MG63 (cell line): ENCODE measurements at places on chromosomes 3 and 15. TPM values are rescaled to one million over a fixed set of nuclear protein-coding genes. Genes with fewer than 3 reads are reported as not detected.

Gene CHST14
- 12.4 and 12.5 TPM in 2 replicates for total RNA-seq

Gene PLIN1
- 0.13 and 0.17 TPM in 2 replicates for total RNA-seq

Gene RASGRF1
- total RNA-seq, result not detected in 2 replicates

Gene TERC
- total RNA-seq, result 149 and 154 TPM in 2 replicates

Gene FILIP1L
- 19.9 and 31.5 TPM in 2 replicates for total RNA-seq

Gene ISLR
- not detected in 2 replicates for total RNA-seq

DNA sequence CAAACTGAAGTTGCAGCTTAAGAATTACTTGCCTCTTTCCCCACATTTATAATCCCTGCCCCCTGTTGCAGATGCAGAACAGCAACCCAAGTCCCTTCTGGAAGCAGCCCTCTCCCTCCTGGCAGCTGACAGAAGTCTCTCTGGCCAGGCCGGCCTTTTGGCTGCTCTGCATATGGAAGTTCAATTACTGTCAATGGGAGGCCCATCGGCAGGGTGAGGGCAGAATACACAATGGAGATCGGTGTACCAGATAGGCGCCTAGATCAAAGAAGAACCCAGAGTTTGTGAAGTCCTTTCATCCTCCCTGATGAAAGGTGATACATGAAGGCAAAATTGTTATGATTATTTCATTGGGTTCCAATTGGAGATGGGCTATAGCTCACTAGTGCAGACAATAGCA lies 327.9 kb upstream of the CTNNB1 start:
- DNase-seq, result no peak

DNA sequence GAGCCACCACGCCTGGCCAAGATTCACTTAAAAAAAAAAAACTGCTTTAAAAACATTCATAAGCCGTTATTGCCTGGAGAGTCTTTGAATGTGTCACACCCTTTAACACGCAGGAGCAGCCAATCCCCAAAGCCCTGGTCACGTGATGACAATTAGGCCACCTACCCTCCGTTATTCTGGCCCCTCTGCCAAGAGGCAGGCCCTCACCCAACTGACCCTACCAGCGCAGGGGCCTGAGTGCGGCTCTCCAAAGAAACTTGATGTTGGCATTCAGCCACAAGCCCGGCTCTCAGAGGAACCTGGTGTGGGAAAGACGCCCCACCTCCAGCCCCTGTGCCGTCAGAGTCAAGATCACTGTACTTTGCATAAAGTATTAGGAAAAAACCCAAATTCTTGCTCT lies 11.6 kb upstream of the MUC4 start:
- DNase-seq, result no peak

DNA sequence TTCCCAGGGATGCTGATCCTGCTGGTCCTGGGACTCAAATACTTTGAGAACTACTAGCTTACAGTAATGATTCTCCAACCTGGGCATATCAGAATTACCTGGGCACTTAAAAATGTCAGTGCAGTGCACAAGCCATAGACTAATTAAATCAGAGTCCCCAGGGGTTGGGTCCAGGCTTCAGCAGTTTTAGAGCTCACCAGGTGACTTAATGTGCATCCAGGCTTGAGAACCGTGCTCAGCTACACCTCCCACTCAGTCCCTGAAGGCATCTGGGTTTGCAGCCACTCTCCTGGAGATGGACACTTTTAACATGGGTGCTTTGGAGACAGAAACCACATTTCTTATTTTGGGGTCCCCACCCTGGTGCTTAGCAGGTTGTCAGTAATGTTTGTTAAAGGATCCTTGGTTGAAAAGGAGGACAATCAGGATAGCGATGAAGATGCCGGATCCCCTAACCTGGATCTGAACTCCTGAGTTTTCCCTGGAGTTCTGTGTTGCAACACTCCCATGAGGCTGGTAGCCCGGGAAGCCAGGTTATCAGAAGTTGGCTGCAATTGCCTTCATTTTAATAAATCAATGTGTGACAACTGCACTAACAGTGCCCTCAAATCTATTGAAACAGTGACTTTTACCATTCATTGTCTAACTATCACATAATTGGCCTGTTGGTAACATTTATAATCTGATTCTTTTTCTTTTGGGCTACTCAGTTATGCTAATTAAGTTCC lies 48.1 kb downstream of the BFSP2 start:
- DNase-seq, result no peak

DNA sequence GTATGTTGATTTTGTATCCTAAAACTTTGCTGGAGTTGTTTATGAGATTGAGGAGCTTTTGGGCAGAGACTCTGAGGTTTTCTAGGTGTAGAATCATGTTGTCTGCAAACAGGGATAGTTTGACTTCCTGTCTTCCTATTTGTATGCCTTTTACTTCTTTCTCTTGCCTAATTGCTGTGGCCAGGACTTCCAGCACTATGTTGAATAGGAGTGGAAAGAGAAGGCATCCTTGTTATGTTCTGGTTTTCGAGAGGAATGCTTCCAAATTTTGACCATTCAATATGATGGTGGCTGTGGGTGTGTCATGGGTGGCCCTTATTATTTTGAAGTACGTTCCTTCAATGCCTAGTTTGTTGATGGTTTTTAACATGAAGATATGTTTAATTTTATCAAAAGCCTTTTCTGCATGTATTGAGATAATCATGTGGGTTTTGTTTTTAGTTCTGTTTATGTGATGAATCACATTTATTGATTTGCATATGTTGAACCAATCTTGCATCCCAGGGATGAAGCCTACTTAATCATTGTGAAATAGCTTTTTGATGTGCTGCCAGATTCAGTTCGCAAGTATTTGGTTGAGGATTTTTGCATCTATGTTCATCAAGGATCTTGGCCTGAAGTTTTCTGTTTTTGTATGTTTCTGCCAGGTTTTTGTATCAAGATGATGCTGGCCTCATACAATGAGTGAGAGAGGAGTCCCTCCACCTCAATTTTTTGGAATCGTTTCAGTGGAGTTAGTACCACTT lies 188.1 kb downstream of the MINAR1 start:
- peak; percentile 9 for DNase-seq

DNA sequence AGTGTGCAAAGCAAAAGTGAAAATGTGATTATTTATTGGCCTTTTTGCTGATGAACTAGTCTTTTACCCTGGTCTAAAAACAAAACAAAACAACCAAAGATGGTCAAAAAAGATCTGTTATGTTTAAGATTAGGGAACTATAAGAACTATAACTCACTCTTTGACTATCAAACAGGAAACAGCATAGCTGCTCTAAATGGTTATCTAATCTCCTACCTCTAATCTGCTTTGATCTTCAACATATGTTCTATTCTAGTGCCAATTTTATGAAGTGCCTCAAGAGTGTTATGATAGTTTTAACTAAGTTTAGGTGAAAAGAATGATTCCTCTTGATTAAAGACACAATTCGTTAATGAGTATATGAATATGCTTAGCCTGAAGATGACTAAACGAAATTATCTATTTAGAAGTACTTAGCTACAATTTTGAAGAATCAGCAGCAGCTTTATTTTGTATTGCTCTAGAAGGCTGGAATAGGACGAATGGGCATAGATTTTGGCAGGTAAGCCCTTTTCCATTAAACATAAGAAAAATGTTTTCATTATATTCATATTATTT lies 46.0 kb downstream of the SETD2 start:
- DNase-seq, result no peak

- DNase-seq, result no peak
These were observed 5.1 kb upstream of the SCG5 start for GRCh38 chr15:32636410-32636809.

DNA sequence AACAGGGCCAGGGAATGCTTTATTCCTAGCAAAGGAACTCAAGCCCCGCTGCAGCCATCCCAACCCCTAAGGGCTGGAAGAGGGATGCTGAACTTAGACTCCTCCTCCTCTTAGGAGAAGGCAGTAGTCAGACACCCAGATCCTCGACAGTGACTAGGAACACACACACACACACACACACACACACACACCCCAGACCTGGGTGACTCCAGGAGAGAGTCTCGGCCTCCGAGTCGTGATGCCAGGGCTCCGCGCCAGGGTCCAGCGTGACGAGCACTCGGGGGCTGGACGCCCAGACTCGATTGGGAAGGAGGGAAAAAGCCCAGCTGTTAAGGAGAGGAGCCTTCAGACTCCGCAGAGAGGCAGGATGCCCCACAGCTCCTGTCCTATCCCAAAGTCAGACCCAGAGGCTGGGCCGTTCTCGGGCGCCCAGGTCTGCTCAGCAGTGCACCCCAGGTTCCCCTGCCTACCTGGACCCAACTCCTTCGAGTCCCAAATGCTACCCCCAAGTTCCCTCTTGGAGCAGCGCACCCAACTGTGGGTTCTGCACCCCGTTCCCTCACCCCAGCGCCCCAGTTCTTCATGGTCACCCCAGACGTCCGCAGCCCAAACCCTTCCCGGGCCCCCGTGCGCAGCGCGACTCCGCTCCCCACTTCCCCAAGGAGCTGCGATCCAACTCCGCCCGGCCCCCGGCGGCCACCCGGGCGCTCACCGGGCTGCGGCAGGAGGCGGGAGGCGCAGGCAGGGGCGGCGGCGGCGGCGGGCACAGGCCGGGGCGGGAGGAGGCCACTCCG lies 421 bp downstream of the BMF start:
- peak; percentile 74 for DNase-seq

GRCh38 chr15:100008258-100008657 lies 275.0 kb upstream of the LYSMD4 start:
- peak; percentile 68 for DNase-seq

DNA sequence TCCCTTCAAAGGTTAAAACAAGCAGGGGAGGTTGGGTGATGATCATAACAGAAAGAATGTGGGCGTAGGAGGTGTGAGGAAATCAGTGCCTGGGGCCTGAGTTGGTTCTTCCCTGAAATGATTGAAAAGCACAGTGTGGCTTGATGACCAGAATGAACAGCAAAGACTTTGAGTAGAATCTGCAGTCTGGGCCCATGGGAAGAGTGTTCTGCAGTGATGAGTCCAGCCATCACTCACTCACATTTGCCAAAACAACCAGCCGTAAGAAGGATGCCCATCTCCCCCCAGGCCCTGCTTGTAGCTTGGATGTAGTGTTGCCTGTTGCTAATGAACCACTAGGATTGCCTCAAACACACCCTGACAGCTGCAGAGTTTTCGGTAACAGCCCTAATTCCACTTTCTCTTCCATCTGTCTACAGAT lies 67.9 kb downstream of the VGLL3 start:
- DNase-seq, result no peak

DNA sequence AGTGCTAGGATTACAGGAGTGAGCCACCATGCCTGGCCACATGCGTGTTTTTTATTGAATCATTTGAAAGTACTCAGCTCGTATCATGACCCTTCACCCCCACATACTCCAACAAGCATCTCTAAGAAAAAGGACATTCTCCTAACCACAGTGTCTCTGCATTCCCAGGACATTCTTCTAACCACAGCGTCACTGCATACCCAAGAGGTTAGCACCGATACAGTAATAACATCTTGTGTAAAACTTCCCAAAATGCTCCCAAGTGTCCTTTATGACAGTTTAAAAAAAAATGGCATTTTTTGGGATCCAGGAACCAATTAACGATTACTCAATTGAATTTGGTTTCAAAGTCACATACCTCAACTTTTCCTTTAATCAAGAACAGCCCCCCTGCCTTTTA lies 39.6 kb downstream of the FLNB start:
- DNase-seq, result peak; percentile 53

GRCh38 chr3:172341482-172342059 lies 106.7 kb downstream of the GHSR start:
- DNase-seq, result no peak

DNA sequence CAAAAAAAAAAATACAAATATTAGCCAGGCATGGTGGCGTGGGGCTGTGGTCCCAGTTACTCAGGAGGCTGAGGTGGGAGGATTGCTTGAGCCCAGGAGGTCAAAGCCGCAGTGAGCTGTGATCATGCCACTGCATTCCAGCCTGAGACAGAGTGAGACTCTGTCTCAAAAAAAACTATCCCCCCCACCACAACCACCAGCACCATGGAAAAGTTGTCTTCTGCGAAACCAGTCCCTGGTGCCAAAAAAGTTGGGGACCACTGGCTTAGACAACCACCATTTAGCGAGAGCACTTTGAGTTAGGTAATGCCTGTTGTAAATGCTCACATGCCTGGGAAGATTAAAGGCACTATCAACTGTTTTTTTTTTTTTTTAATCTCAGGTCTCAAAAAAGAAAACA lies 15.4 kb downstream of the ARHGAP31 start:
- DNase-seq, result no peak

- DNase-seq, result no peak
These were observed 126.1 kb upstream of the CMC1 start for GRCh38 chr3:28115316-28115715.

DNA sequence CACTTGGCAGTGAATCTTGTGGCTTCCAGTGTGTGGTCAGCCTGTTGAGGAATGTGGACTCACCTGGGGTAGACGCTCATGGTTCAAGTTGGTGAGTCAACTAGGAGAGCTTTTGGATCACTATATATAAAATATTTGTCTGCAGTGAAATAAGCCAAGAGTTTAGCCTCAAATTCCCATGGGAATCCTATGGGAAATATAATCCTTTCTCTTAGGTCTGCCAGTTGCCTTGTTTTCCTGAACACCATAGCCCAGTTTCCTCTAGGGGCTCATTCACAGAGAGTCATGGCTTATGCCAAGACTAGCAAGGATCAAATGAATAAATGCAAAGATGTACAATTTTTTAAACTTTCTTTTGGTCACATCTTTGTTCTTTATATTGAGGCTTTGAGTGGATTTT lies 100.1 kb upstream of the NPHP3 start:
- DNase-seq, result no peak

DNA sequence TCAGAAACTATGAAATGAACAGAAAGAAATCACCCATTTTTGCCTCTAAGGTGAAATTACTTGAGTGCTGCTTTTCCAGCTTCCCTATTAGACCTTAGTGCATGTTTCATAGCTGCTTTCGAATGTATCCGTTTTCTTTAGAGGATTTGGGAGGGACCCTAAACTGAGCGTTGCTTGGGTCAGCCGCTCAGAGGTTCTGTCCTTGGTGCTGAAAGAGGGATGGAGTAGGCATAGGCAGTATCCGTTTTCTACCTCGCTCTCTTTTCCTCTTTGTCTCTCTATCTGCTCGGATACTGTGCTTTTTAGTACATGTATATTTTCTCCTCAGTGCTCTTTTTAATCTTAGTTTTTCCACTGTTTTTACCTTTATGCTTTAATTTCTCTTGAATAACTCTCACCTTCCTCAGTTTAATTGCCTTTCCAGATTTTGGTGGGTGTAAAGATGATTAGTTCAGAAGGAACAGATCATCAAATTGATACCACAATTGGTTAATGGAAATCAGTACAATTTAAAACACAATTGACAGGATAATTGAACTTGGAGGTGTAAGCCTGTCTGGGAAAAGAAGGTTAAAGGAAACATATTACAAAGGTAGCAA lies at the start of gene DRD3:
Gene DRD3 (minus strand): TSS at position 283 of the 599 bp plus-strand sequence. CDS start 7,060 bp downstream, outside the sequence.
- DNase-seq, result peak; percentile 28

DNA sequence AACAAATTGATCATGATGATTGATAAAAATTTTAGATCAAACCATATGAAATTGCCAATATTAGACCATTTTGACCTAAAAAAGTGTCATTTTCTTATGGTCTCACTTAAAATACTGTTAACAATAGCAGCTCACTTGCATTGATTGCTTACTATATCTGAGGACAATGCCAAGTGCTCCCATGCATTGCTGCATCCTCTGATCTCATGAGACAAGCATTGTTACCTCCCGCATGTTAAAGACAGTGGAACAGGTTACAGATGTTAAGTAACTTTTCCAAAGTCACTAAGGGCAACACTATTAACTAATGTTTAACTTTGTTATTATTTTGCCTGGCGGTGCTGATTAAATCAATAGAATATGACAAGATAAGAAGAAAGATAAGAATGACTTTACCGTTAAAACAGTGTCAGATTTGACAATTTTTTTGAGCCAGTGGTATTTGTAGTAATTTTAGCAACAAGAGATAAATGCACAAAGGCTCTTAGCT lies 69.3 kb downstream of the PPM1L start:
- DNase-seq, result no peak

GRCh38 chr3:69741032-69741767 lies 1.9 kb downstream of the MITF start:
- DNase-seq, result no peak
